ENCODE measurements at places on chromosomes 2 and 18.

DNA sequence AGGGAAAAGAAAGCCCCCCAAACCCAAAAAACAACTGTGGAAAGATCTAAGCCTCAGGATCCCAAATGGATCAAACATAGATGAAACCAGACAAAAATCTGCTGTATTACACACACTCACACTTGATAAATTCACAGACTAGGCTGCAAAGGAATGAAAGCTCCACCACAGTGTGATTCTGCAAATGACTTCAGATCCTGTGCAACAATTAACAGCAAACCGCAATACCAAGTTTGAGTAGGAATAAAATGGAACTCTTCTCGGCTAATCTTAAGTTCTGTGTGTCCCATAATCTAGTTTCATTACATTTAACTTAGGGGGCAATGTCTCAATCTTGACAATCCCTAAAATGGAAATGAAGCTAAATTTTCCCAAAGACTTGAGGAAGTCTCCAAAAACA, 11.9 kb downstream of the CLK1 start:
- DNase-seq, result no peak

- peak; percentile 91 for DNase-seq
Measured at GRCh38 chr2:237714690-237715458, 83.7 kb upstream of the RBM44 start.

GRCh38 chr18:33051407-33051806, 278.6 kb upstream of the KLHL14 start:
- peak; percentile 6 for DNase-seq

DNA sequence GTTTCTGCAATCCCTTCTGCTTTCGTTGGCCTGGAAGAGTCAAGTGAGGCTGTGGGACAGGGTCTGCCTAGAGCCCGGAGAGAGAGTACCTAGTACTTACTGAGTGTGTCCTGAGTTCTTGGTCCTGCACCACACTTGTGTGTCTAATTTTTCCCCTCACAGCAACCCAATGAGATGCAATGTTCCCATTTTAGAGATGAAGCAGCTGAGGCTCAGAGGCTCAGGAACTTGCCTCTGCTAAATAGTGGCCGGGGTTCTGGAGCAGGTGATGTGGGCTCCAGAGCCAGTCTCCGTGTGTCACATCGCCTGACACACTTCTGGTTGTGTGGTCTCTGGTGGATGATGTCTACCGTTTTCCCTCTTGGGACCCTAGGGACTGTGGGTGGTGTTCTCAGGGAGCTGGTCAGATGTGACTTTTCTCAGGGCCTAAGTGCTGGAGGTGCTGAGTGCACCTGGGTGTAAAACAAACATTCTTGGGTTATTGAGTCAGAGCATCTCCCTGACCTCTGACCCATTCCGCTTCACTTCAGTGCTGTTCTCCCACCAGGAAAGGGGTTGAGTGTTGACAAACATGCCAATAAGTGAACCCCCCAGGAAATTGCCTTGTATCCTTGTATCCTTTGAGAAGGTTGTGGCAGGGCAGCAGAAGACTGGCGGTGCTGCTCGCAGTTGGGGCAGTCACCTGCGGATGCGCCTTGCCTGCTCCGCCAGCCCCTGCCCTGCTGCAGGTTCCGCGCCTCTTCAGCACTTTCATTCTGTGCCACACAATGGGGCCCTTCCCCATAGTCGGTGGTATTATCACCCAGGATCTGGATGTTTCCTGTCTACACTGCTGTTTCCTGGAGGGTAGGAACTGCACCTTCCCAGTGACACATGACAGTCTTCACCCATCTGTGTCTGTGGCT, 32.1 kb downstream of the HK2 start:
- no peak for DNase-seq

DNA sequence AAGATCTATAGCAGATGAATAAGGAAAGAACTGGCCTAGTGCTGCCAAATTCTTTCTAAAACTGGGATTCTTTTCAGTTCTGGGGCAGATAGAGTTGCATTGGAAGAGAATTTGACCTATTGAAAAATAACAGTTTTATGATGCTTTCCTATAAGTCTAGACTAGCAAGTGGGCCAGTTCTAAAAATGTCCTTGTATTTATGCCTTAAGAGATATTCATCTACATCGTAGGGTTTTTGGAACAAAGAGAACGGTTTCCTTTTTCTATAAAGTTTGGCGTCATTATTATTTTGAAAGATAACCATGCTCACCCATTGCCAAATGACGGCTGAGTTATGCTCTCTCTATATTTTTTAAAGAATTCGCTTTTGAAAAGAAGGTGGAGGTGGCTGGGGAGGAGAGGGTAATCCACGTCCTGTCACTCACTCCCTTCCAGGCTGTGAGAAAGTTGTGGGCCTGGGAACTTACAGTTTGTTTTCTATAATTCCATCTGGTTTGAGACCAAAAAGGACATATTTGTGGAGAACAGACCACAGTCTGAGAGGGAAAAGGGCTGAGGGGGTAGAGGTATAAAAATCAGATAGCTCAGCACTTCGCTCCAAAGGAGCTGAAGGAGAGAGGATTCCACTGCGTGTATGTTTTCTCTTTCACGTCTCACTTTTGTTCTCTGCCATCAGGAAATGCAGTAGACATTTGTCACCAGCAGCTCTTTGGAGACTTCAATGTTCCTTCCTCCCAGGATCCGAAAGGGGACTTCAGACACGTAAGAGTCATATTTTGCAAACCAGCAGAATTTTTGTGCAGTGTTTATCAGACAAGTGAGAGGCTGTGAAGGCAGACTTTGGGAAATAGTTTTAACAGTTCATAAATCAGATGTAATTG, 281.9 kb upstream of the FN1 start:
- DNase-seq, result peak; percentile 50

- DNase-seq, result no peak
Measured at GRCh38 chr2:112843288-112843687, 6.7 kb upstream of the IL1B start.

DNA sequence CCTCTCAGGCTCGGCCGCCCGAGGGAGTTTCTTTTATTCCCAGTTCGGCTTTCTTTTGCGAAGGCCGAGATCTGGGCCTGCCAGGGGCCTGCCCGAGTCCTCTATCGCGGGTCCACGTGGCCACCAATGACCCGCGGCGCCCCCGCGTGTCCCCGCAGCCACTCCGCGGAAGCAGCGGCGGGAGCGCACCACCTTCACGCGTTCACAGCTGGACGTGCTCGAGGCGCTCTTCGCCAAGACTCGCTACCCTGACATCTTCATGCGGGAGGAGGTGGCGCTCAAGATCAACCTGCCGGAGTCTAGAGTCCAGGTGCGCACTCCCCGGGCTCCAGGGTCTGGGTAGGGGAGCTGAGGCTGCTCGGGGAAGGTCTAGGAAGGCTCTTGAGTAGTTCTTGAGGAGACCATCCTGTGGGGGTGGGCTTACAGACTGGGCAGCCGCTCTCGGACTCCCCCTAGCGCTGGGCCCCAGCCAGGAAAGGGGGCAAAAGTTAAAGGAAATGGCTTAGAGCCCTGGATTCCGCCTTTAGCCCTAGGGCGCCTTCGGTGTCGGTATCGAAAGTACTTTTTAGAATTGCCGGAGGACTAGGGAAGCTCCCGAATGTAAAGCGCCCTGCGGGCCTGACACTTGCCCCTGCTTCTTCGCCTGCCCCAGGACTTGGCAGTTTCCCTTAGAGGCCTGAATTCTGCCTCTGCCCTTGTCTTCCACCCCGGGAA, 3.4 kb downstream of the OTX1 start:
- DNase-seq, result peak; percentile 84

- DNase-seq, result no peak
Measured at GRCh38 chr2:27218614-27219013, 1.4 kb downstream of the CAD start.

- DNase-seq, result no peak
Measured at GRCh38 chr18:2913398-2914005, 66.7 kb downstream of the EMILIN2 start.

DNA sequence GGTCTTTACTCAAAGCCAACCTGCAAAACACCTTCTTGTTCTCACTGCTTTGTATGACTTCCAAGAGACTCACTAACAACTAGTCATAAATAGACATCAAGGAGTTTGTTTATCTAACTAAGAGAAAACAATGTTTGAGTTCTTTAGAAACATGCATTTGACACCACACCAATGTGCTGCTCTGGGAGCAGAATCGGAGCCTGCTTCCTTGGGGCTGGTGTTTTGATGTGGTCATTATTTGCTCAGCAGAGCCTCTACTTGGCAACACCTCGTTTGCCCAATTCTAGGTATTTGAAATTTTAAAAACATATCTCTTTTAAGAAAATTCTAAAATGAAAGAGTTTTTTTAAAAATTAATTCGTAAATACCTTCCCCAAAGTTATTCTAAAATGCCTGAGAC, 167.5 kb downstream of the BCL2 start:
- DNase-seq, result no peak

GRCh38 chr2:171485116-171485515, 37.2 kb upstream of the CYBRD1 start:
- DNase-seq, result no peak

GRCh38 chr2:64114912-64115277, 29.3 kb downstream of the PELI1 start:
- DNase-seq, result no peak

- no peak for DNase-seq
Measured at GRCh38 chr2:101714118-101714517, 16.6 kb downstream of the MAP4K4 start.

DNA sequence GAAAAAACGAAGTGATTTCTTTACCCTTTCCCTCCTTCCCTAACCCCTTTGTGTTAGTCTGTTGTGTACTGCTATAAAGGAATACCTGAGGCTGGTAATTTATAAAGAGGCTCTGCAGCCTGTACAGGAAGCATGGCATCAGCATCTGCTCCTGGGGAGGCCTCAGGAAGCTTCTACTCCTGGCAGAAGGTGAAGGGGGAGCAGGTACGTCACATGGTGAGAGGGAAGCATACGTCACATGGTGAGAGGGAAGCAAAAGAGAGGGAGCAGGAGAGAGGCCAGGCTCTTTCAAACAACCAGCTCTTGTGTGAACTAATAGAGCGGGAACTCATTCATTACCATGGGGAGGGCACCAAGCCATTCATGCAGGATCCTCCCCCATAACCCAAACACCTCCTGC, 126.2 kb downstream of the CAPN13 start:
- no peak for DNase-seq

DNA sequence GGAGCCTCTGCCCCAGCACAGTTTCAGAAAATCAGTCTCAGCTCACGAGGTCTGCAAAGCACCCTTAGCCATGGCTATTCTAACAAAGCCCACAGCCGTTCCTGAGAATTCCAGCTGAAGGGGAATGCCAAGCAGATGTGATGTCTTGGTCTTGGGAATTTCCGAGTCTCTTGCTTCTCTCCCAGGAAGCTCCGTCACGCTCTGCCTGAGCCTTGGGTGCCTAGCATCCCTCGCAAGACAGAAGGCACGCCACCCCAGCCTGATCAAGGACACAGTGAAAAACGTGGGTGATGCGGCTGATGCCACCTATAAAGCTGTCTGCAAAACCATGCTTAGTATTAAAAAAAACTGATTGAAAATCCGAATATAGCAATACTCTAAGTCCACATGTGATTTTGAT, 254.6 kb downstream of the SH3BP4 start:
- no peak for DNase-seq

GRCh38 chr18:55123361-55123760, 164.1 kb upstream of the CCDC68 start:
- DNase-seq, result no peak

DNA sequence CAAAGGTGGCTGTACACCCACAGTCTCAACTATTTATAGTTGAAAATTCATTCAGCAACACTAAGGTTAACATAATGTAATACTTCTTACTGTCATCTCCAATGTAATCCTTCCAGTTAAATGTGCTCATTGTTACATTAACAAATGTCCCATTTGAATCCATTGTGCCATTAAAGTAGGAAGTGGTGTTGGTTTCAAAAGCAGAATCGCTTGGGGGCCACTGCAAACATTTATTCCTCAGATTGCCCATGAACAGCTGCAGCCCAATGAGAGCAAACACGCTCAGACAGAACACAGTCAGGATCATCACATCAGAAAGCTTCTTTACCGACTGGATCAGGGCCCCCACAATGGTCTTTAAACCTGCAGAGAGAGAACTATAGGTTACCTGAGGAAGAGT, 41.4 kb downstream of the SCN3A start:
- no peak for DNase-seq

DNA sequence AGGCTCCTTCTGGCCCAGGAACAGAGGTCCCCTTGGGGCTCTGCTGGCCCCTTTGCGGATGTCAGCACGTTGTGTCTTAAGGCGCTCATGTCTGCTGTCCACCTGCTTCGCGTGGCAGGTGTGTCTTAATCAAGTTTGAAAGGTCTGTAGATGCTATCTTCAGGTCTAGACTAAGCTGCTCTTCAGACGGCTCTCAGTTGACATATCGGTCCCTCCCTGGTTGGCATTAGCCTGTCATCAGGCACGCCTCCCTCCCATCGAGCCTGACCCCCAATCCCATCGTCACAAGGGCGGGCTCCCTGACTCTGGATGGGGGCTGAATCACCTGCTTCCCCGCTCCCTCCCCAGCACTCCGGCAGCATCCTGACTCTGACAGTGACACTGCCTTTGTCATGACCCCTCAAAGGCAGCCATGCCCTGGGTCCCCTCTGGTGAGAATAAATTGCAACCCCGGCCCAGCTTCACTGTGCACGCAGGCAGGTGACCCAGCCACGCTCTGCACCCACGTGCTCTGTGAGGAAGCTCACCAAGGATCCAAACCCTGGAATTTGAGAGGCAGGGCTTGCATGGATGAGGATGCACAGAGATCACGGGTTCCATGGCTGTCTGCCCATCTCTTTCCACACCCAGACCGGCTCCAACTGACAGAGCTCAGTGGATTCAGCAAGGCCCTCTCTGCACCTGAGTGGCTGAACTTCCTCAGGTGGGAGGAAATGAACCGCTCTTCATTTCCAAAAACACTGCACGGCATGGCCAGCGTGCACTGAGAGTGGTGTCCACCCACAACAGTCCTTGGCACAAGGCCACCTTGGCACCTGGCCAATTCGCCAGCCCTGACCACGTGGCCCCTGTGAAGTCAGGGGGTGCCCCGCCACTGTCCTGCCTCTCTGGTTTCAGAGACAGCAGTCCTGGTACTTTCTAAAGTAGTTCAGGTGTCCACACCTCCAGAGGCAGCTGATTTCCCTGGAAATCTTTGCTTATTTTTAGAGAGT, 110.2 kb upstream of the GPC1 start:
- DNase-seq, result peak; percentile 49

DNA sequence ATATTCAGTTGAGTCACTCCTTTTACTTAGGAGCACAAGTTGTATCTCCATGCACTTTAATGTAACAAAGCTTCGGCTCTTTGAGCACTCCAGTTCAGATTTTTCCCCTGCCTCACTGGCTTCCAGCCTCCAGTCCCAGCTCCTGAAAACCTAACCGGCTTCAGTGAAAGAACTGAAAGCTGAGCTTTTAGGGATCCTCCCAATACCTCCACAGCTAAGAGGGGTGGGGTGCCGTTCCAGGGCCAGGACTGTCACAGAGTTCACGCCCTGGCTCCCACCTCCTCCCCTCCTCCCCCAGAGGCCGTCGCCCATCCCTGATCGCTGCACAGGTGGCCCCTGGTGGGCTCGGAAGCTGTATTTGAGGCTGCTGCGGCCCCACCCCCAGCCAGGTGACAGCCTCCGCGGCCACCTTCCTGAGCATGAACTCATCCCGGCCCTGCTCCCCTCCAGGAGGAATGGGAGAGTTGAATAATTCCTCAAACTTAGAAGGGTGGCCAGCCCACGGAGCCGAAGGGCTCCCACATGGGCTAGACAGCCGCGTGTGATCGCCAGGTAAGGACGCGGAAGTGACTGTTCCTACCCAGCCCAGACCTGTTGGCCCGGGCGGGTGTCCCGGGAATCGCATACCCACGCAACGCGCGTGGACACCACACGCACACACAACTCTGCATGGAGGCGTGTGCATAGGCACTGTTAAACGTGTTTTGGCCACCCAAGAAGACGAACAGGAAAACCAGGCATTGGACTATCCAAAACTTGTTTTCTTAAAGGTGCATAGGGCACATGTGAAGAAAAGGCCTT, 1.8 kb downstream of the MYO5B start:
- DNase-seq, result no peak
